ENCODE measurements at places on chromosomes 3 and 15. TPM values are rescaled to one million over a fixed set of nuclear protein-coding genes. Genes with fewer than 3 reads are reported as not detected.

Gene LSMEM2
- total RNA-seq: 0.30 TPM

Gene ATP13A5
- not detected for total RNA-seq

Gene ZPLD1
- total RNA-seq: 0.60 TPM

Gene MYH15
- total RNA-seq: 0.59 TPM

DNA sequence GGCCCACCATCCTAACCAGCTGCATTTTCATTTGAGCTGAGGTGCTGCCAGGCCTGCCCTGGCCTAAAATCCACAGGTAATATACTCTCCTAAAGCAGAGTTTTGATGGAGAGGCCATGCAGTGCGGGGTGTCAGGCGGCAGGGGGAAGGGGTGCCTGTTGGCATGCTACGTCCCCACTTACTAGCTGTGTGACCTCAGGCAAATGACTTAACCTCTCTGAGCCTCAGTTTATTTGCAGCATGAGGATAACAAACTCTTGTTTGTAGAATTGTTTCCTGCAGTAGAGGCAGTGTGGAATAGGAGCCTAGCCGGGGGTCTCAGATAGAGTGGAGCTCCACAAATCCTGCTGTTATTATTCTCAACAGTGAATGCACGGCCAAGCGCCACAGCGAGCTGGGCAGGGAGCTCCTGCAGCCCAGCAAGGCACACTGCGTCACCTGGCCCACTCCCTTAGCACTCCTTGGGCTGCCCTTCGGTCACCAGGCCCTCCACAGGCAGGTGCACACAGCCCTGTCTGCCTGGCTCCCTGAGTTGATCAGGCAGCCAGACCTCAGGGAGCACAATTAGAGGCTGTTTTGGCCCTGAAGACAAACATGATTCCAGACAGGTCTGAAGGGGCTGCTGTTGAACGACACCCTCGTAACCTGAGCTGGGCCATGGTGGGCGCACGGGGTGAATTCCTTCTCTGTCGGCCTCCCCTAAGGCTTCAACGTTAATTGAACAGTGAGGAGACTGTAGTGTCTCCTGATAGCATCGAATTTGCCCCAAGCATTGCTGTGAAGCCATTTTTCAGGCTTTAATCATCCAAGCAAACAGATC is 248.8 kb upstream of the LYSMD4 start:
- no peak overlapping the region for H3K27ac ChIP-seq
- no peak overlapping the region for H3K4me3 ChIP-seq
- no peak for DNase-seq
- no peaks in the 10 kb centered on the region for H3K36me3 ChIP-seq

DNA sequence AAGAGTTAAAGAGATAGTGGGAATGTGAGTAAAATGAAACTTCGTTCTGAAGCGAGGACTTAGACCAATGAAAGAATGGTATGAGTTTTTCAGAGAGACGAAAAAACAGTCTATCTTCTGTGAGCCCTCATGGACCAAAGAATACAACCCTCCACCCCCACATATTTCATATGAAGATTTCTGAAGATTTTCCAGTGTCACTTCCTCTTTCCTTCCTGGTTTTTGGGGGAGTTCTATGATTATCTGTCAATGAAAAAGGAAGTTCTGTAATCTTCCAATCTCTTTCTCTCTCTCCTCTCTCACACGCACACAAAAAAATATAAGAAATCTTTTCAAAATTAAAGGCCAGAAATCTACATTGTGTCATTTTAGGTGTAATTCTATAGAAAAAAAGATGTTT is 27.7 kb downstream of the CMSS1 start:
- H3K4me3 ChIP-seq: no peak overlapping the region
- peaks cover 25% of the 10 kb centered on the region for H3K36me3 ChIP-seq
- no peaks in the 10 kb centered on the region for H3K27me3 ChIP-seq
- peaks cover 7% of the 10 kb centered on the region for H3K4me1 ChIP-seq

- peaks cover 9% of the 10 kb centered on the region for H3K4me1 ChIP-seq
- H3K36me3 ChIP-seq: peaks cover 3% of the 10 kb centered on the region
- H3K4me3 ChIP-seq: no peak overlapping the region
Measured at GRCh38 chr3:10004960-10005564, 18.4 kb upstream of the EMC3 start.

All from astrocyte (in vitro differentiated cells and primary cell).